ENCODE measurements at places on chromosomes 2 and 18.

DNA sequence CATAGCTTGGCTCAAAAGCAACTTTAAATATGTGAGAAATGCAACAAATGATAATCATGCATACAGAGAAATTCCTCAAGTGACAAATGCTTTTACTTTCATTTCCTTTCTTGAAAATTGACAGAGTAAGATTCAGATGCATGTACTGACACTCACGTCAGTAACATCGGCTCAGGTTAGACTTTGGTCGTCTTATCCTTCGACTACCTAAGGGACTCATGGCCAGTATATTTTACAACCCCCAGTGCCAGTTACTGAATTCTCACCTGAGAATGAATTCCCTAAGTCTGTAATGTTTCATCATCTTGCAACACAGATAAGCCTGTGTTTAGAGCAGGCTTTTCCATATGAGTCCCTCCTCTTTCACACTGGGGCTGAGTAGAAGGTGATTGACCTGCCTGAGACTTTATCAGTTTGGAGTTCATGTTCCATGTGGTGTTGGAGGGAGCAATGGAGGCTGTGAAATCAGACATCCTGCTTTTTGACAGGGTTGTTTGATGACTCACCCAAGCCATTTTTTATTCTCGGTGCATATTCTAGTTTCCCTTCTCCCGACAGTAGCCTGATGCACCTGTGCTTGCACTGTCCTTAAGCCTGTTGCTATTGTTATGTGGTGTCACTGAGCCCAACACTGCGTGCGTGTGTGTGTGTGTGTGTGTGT is 30.5 kb upstream of the ATP8B1 start:
- no peak for DNase-seq

- DNase-seq: no peak
These were observed 93.6 kb upstream of the TWIST2 start for GRCh38 chr2:238754259-238754658.

DNA sequence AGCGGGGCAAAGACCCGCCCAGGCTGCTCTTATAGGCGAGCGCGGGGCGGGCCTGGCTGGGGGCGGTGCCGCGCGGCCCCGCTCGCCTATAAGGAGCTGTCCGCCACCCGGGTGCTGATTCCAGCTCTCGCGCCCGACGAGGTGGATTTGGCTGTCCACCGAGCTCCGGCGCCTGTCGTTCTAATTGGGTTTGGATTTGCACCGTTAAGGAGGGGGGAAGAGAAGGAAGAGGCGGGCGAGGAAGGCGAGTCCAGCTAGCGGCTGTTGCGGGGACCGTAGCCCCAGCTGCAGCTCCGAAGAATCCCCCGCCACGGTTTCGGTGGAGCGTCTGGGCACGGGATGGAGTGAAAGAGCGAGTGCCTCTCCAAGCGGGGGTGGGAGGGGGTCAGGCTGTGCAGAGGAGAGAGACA is at the start of gene CNTNAP5:
Gene CNTNAP5, plus strand, starts transcription at position 117 of the 410 bp plus-strand sequence. CDS start 364 bp downstream, outside the sequence.
- no peak for DNase-seq

GRCh38 chr2:71157124-71157793 is 26.8 kb downstream of the MPHOSPH10 start:
- no peak for DNase-seq

- no peak for DNase-seq
These were observed 301.9 kb downstream of the ZNF407 start for GRCh38 chr18:74899554-74899953.

GRCh38 chr18:24265502-24266064 is 126.7 kb downstream of the CABYR start:
- no peak for DNase-seq

DNA sequence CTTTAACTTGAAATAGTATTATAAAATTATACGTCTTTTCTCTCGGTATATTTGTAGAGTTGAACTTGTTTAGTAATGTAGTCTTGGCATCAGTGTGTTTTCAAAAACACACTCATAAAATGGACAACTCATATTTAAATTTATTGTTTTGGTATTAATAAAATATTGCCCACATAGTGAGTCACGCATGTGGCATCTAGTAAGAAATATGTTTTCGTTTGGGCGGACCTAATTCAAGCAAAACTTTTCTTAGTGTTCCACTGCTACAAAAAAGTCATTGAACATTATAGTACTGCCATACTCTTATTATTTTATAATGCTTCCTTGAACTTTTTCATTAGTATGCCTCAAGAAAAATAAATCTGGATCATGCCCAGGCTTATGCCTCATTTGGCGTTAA is 31.1 kb upstream of the FAM237A start:
- no peak for DNase-seq

GRCh38 chr18:26637324-26637723 is 89.0 kb upstream of the KCTD1 start:
- DNase-seq: no peak

- no peak for DNase-seq
These were observed 306.5 kb upstream of the ZNF521 start for GRCh38 chr18:25658476-25658875.

- no peak for DNase-seq
These were observed 68.1 kb downstream of the MYOM1 start for GRCh38 chr18:3151399-3152264.

- no peak for DNase-seq
These were observed 463.7 kb downstream of the CDH2 start for GRCh38 chr18:27713037-27713737.

GRCh38 chr2:84886791-84887190 is 5.9 kb upstream of the TRABD2A start:
- no peak for DNase-seq

- no peak for DNase-seq
These were observed 566.4 kb downstream of the TNS1 start for GRCh38 chr2:217436386-217436785.

DNA sequence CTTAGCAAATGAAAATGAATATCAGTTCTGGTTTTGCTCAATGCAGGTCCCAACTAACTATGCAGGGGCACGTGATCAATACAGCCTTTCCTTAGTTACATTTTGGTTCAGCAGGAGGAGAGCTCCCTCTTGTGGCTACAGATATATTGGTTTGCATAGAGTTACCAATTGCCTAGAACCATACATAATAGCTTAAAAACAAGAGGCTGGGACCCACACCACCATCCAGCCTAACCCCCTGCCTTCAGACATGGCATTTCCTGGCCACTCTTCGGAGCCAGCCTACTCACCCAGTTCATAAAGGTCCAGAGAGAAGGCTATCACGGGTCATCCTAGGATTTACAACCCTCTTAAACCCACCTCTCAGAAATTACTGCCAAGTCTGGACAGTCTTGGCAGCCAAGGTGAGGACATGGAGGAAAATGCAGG is 10.5 kb downstream of the CCDC93 start:
- no peak for DNase-seq

DNA sequence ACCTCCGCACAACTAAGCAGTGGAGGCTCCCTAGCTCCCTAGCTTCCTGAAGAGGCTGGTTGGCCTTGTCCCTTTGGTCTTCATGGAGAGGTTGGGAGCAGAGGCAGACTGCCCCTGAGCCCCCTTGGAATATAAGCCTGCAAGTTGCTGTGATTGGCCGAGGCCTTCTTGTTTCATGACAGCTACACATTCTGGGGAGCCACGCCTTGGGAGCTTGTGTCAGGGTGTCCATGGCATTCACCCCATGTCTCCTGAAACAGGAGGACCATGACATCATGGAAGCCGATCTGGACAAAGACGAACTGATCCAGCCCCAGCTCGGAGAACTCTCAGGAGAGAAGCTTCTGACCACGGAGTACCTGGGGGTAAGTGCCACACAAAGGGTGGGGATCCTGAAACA is 64.0 kb upstream of the B3GNT7 start:
- no peak for DNase-seq

DNA sequence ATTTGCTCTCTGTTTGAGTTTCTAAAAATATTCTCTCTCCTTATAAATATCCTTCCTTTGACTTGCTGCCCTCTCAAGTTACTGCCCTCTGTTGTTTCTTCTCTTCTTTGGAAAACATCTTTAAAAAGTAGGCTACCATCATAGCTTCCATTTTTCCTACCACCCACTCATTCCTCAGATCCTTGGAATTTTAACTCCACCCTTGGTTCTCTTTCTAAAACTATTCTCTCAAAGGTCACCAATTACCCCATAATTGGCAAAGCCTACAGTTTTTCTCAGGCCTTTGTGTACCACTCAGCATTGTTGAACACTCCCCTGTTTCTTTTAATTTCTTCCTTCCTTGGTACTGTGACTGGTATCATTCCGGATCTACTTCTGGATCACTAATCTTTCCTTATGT is 43.0 kb upstream of the ITGAV start:
- DNase-seq: no peak

DNA sequence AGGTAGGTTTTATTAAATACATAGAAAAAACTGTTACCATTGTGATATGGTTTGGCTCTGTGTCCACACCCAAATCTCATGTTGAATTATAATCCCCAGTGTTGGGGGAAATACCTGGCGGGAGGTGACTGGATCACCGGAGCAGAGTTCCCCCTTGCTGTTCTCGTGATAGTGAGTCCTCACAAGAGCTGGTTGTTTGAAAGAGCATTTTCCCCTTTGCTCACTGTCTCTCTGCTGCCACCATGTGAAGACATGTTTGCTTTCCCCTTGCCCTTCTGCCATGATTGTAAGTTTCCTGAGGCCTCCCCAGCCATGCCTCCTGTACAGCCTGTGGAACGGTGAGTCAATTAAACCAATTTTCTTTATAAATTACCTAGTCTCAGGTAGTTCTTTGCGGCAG is 352.7 kb upstream of the SLC39A10 start:
- no peak for DNase-seq

DNA sequence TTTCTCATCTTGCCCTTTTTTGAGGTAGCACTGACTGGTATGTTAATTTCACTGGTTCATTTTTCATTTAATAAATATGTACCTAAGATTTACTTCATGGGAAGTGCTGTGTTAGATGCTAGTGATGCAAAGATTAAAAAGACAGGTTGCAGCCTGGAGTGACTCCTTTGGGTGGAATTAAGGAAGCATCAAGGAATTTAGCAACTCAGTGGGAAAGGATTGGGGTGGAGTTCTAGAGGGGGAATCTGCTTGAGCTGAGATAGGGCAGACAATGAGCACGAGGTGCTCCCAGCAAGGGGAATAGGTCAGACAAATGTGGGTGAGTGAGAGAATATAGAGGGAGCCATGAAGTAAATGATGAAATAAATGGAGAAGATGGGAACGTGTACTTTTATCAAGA is 57.0 kb downstream of the LYPD6 start:
- no peak for DNase-seq

- no peak for DNase-seq
These were observed 30.8 kb upstream of the ODC1 start for GRCh38 chr2:10478916-10479315.

DNA sequence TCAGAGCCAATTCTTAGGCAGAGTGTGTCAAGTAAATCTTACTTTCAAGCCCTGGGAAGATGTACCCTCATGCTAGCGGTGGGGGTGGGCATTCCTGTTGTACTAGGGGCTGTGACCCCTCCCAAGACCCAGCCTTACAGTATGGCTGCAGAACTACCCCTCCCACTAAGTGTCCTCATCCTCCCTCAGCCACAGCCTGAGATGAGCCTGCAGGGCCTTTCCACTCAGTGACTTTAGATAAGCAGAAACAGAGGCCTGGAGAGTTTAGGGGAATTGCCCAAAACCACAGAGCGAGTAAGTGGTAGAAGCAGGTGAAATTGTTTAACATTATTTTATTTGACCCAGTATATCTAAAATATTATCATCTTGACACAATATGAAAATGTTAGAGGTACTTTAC is 36.6 kb downstream of the TTC32 start:
- no peak for DNase-seq

DNA sequence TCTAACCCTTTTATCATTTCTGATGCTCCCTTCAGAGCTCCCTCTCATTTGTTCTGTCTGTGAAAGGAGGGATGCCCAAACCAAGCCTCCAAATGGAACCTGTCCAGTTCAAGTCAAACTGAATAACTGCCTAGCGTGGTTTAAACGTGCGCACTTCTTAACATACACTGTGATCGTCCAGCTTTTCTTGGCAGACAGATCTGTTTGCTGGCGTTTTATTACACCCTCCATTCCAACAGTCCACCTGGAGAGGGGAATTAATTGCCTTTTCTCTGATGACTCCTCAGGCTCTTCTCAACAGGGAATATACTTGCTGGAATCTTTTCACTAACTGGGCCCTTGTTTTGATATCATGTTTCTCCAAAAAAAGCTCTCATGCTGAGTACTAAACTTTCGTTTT is 379.2 kb upstream of the POU3F3 start:
- no peak for DNase-seq

DNA sequence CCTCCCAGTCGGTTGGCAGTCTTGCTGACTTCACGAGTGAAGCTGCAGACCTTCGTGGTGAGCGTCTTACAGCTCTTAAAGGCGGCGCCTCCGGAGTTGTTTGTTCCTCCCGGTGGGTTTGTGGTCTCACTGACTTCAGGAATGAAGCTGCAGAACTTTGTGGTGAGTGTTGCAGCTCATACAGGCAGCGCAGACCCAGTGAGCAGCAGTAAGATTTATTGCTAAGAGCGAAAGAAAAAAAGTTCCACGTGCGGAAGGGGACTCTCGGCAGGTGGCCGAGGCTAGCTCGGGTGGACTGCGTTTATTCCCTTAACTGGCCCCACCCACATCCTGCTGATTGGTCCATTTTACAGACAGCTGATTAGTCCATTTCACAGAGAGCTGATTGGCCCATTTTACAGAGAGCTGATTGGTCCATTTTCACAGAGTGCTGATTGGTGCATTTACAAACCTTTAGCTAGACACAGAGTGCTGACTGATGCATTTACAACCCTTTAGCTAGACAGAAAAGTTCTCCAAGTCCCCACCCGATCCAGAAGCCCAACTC is 240.3 kb downstream of the LRATD1 start:
- no peak for DNase-seq

GRCh38 chr2:163799807-163800206 is 64.0 kb upstream of the FIGN start:
- DNase-seq: no peak

- DNase-seq: no peak
These were observed 18.3 kb upstream of the POLE4 start for GRCh38 chr2:74939919-74940812.

DNA sequence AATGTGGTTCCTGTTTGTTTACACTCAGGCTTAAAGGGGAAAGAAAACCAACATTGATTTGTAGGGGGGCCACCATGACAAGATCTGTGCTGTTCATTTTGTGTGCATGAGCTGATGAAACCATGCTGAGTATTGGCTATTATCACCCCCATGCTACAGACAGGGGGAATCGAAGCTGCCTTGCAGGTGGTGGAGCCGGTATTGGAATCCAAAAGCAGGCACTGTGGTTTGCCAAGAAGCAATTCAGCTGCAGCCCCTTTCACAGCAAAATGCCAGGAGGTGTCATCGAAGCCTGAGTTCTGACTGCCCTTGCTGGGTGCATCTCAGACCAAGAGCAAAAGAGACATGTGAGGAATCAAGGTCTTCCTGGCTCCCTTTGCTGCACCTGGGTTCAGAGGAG is 221.9 kb downstream of the UXS1 start:
- DNase-seq: no peak

GRCh38 chr2:50014168-50014567 is 859.9 kb upstream of the FSHR start:
- no peak for DNase-seq

GRCh38 chr2:3396920-3397559 is 17.5 kb downstream of the TRAPPC12 start:
- no peak for DNase-seq

All from C1 segment of cervical spinal cord (tissue), 14 donors.